ENCODE measurements at places on chromosomes 4 and X. TPM values are rescaled to one million over a fixed set of nuclear protein-coding genes. Genes with fewer than 3 reads are reported as not detected.

DNA sequence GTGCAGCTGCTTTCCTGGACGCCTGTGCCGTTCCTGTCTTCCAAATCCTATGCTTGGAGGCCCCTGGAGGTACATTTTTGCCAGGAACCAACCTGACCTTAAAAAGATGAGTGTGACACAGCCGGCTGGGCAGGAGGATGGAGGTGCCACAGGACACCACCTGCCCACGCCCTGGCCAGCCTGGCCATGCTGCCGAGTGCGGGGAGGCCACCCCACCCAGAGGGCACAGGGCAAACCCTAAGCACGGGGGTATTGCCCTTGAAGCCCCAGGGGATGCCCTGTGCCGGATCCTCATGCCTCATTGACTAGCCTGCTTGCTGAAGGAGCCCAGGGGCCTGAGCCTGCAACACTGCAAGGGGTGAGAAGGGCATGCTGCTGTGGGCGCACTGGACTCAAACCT is 20.1 kb downstream of the FGFR3 start:
- H3K4me3 ChIP-seq: no peak overlapping the region
- no peak for DNase-seq
- no peaks in the 10 kb centered on the region for H3K27me3 ChIP-seq
- peaks cover 4% of the 10 kb centered on the region for H3K36me3 ChIP-seq

DNA sequence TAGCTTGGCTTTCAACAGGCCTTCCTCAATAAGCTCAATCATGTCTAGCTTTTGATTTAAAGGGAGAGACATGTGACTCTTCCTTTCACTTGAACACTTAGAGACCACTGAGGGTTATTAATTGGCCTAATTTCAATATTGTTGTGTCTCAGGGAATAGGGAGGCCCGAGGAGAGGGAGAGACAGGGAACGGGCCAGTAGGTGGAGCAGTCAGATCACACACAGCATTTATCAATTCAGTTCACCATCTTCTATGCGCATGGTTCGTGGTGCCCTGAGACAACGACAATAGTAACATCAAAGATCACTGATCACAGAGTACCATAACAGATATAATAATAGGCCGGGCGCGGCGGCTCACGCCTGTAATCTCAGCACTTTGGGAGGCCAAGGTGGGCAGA is 17.8 kb downstream of the ZNF81 start:
- H3K36me3 ChIP-seq: peaks cover 1% of the 10 kb centered on the region
- H3K27ac ChIP-seq: no peak overlapping the region
- H3K4me3 ChIP-seq: no peak overlapping the region
- DNase-seq: peak; percentile 47

DNA sequence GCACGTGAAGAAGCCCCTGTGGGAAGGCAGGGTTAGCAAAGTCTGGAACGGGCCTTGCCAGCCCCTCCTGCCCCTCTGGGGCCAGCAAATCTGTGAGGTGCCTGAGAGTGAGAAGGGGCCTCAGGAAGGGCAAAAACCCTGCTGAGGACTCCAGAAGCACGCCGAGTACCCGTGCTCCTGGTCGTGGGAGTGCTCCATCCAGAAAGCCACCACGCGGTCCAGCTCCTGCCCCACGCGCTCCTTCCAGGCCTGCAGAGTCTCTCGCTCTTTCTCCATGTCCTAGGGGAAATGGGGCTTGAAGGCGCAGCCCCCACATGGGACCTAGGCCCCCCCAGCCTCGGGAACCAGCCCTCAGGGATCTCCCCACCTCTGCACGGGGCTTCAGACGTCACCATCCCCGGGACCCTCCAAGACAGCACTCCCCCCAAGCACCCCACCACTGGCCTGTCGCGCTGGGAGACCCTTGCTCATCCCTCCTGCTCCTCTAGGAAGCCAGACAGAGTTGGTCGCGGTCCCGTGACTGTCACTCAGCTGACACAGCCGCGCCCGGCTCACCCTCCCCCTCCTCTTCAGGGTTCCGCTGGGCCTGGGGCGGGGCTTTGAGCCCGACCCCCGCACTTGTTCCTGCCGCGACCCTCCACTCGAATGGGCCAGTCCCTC is at the start of gene RENBP:
RENBP (minus strand) TSS at position 504 of the 660 bp plus-strand sequence; CDS start at position 471, 33 bp downstream.
- peaks cover 35% of the 10 kb centered on the region for H3K4me1 ChIP-seq
- peak within 1 kb of the TSS; percentile 78 for H3K4me3 ChIP-seq
- H3K36me3 ChIP-seq: peaks cover 6% of the 10 kb centered on the region
- peak within 1 kb of the TSS; percentile 82 for H3K27ac ChIP-seq

- H3K4me3 ChIP-seq: no peak overlapping the region
- peaks cover 3% of the 10 kb centered on the region for H3K27me3 ChIP-seq
- H3K4me1 ChIP-seq: peaks cover 2% of the 10 kb centered on the region
Observed at GRCh38 chrX:50876551-50876950, 34.0 kb upstream of the BMP15 start.

DNA sequence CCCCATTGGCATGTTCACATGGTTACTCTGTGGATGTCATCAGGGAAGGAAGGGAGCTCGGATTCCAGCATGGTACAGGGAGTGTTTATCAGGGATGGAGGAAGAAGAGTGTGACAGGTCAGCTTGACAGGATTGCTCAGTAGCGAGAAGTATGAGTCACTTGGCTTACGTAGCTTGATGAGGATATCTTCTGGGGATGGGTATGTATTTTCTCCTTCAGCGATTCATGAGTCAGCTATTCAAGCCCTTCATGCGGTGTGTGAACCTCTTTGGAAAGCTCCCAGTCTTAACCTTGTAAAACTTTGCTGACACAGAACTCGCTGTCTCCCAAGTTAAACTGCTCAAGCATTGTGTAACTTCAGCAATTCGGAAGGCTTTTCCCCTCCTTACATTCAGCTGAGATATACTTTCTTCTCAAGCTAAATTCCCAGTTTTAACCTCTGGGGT is 275.4 kb downstream of the ARHGAP10 start:
- no peak overlapping the region for H3K4me3 ChIP-seq
- no peak for DNase-seq
- peaks cover 1% of the 10 kb centered on the region for H3K36me3 ChIP-seq
- peaks cover 5% of the 10 kb centered on the region for H3K4me1 ChIP-seq
- no peaks in the 10 kb centered on the region for H3K27me3 ChIP-seq

- no peak for DNase-seq
- H3K36me3 ChIP-seq: peaks cover 24% of the 10 kb centered on the region
- no peaks in the 10 kb centered on the region for H3K27me3 ChIP-seq
- H3K27ac ChIP-seq: no peak overlapping the region
- H3K4me3 ChIP-seq: no peak overlapping the region
Observed at GRCh38 chrX:70402721-70403120, 20.4 kb upstream of the GDPD2 start.

DNA sequence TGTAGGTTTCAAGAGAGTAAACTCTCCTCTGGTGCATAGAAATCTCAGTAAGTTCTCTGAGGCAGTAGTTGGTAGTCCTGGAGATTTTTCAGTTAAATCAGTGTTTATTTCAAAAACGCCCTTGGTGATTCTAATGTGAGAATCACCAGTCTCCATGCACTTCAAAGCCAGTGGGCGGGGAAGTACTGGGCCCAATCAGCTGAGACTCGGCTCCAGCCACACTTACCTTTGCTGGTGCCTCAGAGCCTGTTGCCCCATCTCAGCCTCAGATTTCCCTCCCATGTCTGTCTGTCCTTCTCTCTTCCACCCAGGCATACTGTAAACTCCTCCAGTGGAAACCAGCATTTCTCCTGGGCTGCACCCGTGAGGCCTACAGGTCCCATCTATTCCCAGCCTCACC is 7.4 kb upstream of the MGST2 start:
- peak overlapping the region; percentile 63 for H3K4me3 ChIP-seq
- H3K27me3 ChIP-seq: no peaks in the 10 kb centered on the region
- DNase-seq: peak; percentile 43
- no peaks in the 10 kb centered on the region for H3K36me3 ChIP-seq
- H3K27ac ChIP-seq: peak overlapping the region; percentile 87

GRCh38 chr4:103118166-103118565 is 18.5 kb upstream of the BDH2 start:
- H3K36me3 ChIP-seq: peaks cover 7% of the 10 kb centered on the region
- H3K27ac ChIP-seq: no peak overlapping the region
- H3K27me3 ChIP-seq: no peaks in the 10 kb centered on the region
- H3K4me3 ChIP-seq: no peak overlapping the region
- no peaks in the 10 kb centered on the region for H3K4me1 ChIP-seq

DNA sequence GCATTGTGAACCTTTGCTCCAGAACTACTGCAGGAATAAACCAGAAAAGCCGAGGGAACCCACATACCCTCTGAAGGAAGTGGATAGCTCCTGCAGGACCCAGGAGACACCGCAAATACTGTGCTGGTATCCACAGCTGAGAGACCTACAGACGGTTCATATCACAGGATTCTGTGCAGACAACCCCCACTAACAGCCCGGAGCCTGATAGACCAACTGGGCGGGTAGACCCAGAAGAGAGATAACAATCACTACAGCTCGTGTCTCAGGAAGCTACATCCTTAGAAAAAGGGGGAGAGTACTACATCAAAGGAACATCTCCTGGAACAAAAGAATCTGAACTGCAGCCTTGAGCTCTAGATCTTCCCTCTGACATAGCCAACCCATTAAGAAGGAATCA is 150.8 kb downstream of the FRAS1 start:
- no peak for DNase-seq
- peaks cover 9% of the 10 kb centered on the region for H3K27me3 ChIP-seq
- H3K4me1 ChIP-seq: no peaks in the 10 kb centered on the region
- H3K27ac ChIP-seq: no peak overlapping the region
- no peaks in the 10 kb centered on the region for H3K36me3 ChIP-seq

DNA sequence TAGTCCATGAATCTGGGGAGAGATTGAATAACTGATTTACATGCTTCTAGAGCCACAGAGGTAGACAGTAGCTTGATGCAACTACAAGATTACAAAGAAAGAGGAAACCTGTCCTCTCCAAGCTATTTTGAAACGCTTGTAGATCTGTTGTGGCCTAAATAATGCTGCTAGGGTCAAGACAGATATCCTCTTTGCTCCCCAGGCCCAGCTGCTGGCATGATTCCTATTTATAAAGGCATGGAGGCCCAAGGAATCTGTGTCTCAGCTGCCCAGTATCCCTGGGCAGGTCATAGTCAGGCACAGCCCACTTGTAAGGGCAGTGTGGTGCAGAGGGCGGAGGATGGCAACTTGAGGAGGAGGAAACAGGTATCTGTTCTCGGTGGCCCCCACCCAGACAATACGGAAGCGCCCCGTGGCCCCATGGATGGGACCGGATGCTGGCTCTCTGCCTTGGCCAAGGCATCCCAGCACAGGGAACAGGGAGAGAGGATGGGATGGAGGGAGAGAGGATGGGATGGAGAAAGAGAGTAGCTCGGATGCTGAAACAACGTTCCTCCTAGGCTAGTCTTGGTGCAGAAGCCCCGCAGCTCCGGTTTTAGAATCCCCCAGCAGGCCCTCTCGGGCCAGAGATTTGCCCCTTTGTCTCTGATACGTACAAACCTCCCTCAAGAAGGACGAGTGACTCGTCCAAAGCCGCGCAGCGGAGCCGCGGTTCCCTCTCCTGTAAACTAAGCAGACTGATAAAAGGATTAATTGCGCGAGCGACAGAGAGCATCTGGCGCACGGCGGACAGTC is 767 bp upstream of the SMIM20 start:
- H3K4me3 ChIP-seq: peak overlapping the region; percentile 97
- H3K4me1 ChIP-seq: peaks cover 16% of the 10 kb centered on the region
- no peaks in the 10 kb centered on the region for H3K27me3 ChIP-seq
- peak; percentile 54 for DNase-seq
- H3K36me3 ChIP-seq: peaks cover 9% of the 10 kb centered on the region
- H3K27ac ChIP-seq: peak overlapping the region; percentile 98

The ZNF141 gene
- 29.3 TPM for total RNA-seq

The IL13RA1 gene
- 0.18 TPM for total RNA-seq

The CT55 gene
- total RNA-seq: not detected

The ITM2A gene
- 63.1 TPM for total RNA-seq

All from activated CD8-positive, alpha-beta T cell treated with anti-CD3 and anti-CD28 coated beads for 36 hours (primary cell).